Stomach (tissue), 19 donors: ENCODE measurements at places on chromosomes 5 and 9. TPM values are rescaled to one million over a fixed set of nuclear protein-coding genes. Genes with fewer than 3 reads are reported as not detected.

- peaks cover 54% of the 10 kb centered on the region for H3K36me3 ChIP-seq
- no peak overlapping the region for H3K27ac ChIP-seq
- H3K4me1 ChIP-seq: no peaks in the 10 kb centered on the region
- no peaks in the 10 kb centered on the region for H3K27me3 ChIP-seq
- no peak overlapping the region for H3K4me3 ChIP-seq
Measured at GRCh38 chr5:80780761-80781285, 126.0 kb upstream of the DHFR start.

GRCh38 chr9:81588148-81588871, 101.0 kb downstream of the TLE1 start:
- no peaks in the 10 kb centered on the region for H3K27me3 ChIP-seq
- H3K4me1 ChIP-seq: peaks cover 57% of the 10 kb centered on the region
- peaks cover 81% of the 10 kb centered on the region for H3K36me3 ChIP-seq
- DNase-seq: peak; percentile 94
- peak overlapping the region; percentile 76 for H3K27ac ChIP-seq
- no peak overlapping the region for H3K4me3 ChIP-seq

DNA sequence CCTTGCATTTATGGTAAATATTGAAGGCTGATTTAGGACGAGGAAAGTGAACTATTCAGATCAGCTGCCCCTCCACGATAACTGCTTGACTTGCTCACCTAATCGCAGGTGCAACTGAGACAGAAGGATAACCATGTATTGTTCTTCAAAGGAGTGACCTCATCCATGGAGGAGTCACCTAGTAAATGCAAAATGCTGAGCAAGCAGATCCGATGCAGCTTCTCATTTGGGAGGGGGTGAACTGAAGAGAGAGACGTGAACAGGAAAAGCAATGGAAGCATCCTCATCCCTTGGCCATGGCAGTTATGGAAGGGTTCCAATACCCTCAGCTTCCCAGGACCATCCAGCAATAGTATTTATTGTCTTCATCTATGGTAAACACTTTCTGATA, 47.5 kb downstream of the RASGRF2 start:
- no peak overlapping the region for H3K4me3 ChIP-seq
- no peaks in the 10 kb centered on the region for H3K36me3 ChIP-seq
- no peaks in the 10 kb centered on the region for H3K4me1 ChIP-seq
- no peaks in the 10 kb centered on the region for H3K27me3 ChIP-seq
- DNase-seq: no peak

DNA sequence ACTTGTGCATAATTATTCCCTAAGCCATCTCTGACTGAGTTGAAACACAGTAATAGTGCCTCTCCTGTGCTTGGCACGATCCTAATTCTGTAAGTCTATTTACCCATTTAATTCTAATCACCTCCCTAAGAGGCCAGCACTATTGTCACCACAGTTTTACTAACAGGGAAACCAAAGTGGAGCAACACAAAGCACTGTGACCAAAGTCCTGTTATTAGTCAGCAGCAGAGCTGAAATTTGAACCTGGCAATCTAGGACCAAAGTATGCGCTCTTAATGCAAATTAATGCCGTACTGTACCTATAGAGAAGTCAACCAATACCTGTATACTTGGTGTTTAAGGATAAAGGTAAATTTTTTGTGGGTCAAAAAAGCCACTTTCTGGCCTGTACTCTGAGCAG, 77.1 kb upstream of the CNTLN start:
- H3K36me3 ChIP-seq: no peaks in the 10 kb centered on the region
- H3K4me3 ChIP-seq: no peak overlapping the region
- DNase-seq: peak; percentile 30
- no peak overlapping the region for H3K27ac ChIP-seq
- H3K4me1 ChIP-seq: no peaks in the 10 kb centered on the region
- no peaks in the 10 kb centered on the region for H3K27me3 ChIP-seq

DNA sequence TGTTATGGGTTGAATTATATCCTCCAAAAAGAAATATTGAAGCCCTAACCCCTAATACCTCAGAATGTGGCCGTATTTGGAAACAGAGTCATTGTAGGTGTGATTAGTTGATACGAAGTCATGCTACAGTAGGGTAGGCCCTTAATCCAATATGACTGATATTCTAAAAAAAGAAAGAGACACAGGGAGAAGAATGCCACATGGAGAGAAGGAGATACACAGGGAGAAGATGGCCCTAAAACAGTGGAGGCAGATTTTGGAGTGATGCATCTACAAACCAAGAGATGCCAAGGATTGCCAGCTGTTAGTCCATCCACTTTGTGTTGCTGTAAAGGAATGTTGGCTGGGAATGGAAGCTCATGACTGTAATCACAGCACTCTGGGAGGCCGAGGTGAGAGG, 21.3 kb downstream of the ARRDC3 start:
- H3K36me3 ChIP-seq: no peaks in the 10 kb centered on the region
- H3K4me1 ChIP-seq: peaks cover 11% of the 10 kb centered on the region
- no peak overlapping the region for H3K27ac ChIP-seq
- H3K4me3 ChIP-seq: no peak overlapping the region
- DNase-seq: no peak
- no peaks in the 10 kb centered on the region for H3K27me3 ChIP-seq

DNA sequence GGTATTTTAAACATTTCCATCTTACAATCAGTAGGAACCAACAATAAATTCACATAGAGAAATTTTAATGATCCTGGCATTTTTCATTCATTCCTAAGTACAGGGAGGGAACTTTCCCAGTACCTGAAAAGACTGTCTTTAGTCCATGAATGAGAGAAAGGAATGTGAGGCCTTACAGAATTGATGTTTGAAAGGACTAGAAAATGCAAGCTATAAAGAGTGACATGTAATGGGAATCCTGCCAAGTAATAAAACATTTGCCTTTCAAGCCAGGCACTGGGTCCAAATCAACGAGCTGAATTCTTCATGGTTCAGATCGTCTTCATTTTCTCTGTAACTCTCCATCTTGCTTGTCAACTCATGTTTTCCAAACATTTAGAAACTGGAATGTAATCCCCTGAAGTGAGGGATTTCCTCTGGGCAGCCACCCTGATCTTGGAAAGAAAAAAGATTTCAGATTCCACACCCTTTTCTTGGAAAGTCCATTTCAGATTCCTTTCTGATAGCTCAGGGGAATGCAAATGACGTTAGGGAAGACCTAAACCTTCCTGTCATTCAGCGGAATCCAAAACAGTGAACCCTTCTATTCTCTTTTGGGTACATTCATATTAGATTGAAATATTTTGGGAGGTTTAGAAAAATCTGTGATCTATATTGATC, 315.8 kb downstream of the SH3GL2 start:
- H3K27me3 ChIP-seq: no peaks in the 10 kb centered on the region
- no peak for DNase-seq
- H3K36me3 ChIP-seq: no peaks in the 10 kb centered on the region
- peaks cover 5% of the 10 kb centered on the region for H3K4me1 ChIP-seq
- H3K4me3 ChIP-seq: no peak overlapping the region

- no peak overlapping the region for H3K27ac ChIP-seq
- no peak for DNase-seq
- no peaks in the 10 kb centered on the region for H3K36me3 ChIP-seq
- H3K27me3 ChIP-seq: no peaks in the 10 kb centered on the region
- H3K4me3 ChIP-seq: no peak overlapping the region
Measured at GRCh38 chr5:139776861-139777260, 18.7 kb upstream of the PSD2 start.

- DNase-seq: peak; percentile 33
- H3K27ac ChIP-seq: peak overlapping the region; percentile 20
- H3K4me1 ChIP-seq: peaks cover 24% of the 10 kb centered on the region
- no peaks in the 10 kb centered on the region for H3K36me3 ChIP-seq
- no peaks in the 10 kb centered on the region for H3K27me3 ChIP-seq
Measured at GRCh38 chr9:69376651-69377050, 51.6 kb downstream of the ENTREP1 start.

DNA sequence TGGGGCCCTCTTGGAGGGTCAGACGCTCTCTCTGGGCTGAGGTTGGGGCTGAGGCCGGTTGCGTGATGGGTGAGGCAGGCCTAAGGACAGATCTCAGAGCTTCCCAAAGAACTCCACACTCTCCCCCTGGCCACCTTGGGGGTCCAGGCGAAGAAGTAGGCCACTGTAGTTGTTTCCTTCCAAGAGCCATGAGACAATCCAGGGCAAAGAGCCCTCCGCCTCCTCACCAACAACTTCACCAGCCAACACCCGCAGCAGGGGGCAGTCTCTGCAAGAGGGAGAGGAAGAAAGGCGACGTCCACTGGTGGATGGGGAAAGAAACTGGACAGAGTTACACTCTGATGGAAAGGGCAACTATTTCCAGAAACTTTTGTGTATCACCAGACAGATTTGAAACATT, 10.7 kb downstream of the SLC35A4 start:
- H3K36me3 ChIP-seq: peaks cover 7% of the 10 kb centered on the region
- DNase-seq: peak; percentile 55
- no peak overlapping the region for H3K4me3 ChIP-seq
- no peaks in the 10 kb centered on the region for H3K4me1 ChIP-seq
- no peak overlapping the region for H3K27ac ChIP-seq
- no peaks in the 10 kb centered on the region for H3K27me3 ChIP-seq

GRCh38 chr9:6645355-6646292, at the start of gene GLDC:
TSS of gene GLDC (minus strand) at chr9:6645729. CDS start at chr9:6645499, 230 bp downstream.
- H3K27me3 ChIP-seq: peaks cover 5% of the 10 kb centered on the region
- peaks cover 19% of the 10 kb centered on the region for H3K4me1 ChIP-seq
- no peak within 1 kb of the TSS for H3K27ac ChIP-seq
- peak; percentile 61 for DNase-seq
- H3K36me3 ChIP-seq: no peaks in the 10 kb centered on the region

- peaks cover 56% of the 10 kb centered on the region for H3K36me3 ChIP-seq
- peak overlapping the region; percentile 92 for H3K27ac ChIP-seq
- H3K4me1 ChIP-seq: peaks cover 47% of the 10 kb centered on the region
- H3K4me3 ChIP-seq: no peak overlapping the region
Measured at GRCh38 chr9:35697486-35697885, 7.8 kb upstream of the TPM2 start.

- no peak overlapping the region for H3K27ac ChIP-seq
- no peaks in the 10 kb centered on the region for H3K27me3 ChIP-seq
- DNase-seq: no peak
- H3K4me3 ChIP-seq: no peak overlapping the region
- no peaks in the 10 kb centered on the region for H3K36me3 ChIP-seq
- no peaks in the 10 kb centered on the region for H3K4me1 ChIP-seq
Measured at GRCh38 chr5:107294669-107295068, 376.1 kb downstream of the EFNA5 start.

- peak overlapping the region; percentile 98 for H3K27ac ChIP-seq
- no peaks in the 10 kb centered on the region for H3K27me3 ChIP-seq
- peaks cover 62% of the 10 kb centered on the region for H3K4me1 ChIP-seq
- no peaks in the 10 kb centered on the region for H3K36me3 ChIP-seq
- peak overlapping the region; percentile 97 for H3K4me3 ChIP-seq
- no peak for DNase-seq
Measured at GRCh38 chr9:107284636-107285035, 1.6 kb downstream of the RAD23B start.

DNA sequence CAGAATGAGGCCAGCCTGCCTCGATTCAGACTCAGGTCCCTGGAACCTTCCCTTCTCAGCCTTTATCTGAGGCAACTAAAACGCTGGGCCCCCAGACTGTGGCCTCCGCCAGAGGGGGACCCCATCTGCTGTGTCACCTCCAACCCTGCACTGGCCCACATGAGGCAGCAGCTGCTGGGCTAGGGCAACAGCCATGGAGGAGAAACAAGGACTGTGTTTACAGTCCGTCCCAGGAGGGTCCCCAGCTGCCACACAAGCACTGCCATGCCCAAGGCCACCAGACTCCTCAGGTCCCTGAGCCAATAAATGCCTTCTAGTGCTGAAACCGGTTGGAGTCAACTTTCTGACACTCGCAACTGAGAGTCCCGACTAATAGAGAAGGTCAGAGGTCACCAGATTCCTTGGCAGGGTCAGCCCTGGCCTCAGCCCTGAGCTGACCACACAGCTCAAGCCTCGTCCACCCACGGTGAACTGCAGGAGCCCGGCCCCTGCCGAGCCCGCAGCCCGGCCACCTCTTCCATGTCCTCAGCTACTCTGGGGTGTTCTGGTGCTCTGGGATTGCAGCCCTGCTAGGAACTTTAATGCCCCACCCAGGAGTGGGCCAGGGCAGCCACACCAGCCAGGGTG, 77.0 kb downstream of the ZNF354C start:
- no peak for DNase-seq
- no peaks in the 10 kb centered on the region for H3K4me1 ChIP-seq
- H3K36me3 ChIP-seq: peaks cover 18% of the 10 kb centered on the region
- H3K27me3 ChIP-seq: no peaks in the 10 kb centered on the region
- H3K4me3 ChIP-seq: no peak overlapping the region

DNA sequence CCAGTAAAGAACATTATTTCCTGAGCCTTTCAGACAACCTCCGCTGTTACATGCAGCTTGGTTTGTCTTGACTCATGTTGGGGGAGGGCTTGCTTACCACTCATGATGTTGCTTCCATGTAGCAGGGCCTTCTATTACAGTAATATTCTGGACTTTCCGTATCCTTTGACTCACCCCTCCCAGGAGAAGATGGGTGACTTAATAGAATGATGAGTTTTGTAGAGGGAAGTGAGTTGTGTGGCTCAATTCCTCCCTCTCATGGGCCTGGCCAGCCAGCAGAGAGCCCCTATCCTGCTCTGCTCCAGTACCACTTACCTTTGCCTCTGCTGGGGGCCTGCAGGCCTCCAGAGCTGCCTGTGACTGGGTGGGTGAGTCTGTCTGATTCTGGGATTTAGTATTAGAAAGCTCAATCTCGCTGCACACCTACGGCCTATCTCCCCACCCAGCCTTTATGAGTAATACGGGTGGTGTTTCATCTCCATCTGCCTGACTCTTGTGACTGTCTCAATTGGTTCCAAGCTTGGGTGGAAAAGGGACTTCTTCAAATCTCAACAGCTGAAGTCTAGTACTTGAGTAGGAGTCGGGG, 52.6 kb upstream of the KLF9 start:
- H3K4me3 ChIP-seq: no peak overlapping the region
- no peak for DNase-seq
- no peaks in the 10 kb centered on the region for H3K36me3 ChIP-seq

DNA sequence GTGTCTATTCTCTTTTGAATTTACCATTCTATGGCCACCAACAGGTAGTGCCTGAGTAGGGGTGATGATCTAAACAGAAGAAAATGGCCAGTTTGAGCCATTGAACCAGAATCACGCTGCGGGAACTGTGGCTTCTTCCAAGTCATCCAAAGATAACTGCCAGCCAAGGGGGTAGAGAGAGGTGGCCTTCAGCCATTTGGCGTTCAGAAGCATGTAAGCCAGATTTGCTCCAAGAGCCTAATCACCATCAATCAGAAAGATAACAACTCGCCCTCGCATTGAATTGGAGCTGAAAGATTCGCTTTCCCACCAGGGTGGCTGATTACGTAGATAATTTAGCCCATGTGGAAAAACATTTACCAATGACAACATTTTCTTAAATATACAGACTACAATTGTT, 1302.7 kb upstream of the DMAC1 start:
- H3K27ac ChIP-seq: no peak overlapping the region
- no peak overlapping the region for H3K4me3 ChIP-seq
- H3K4me1 ChIP-seq: no peaks in the 10 kb centered on the region
- no peaks in the 10 kb centered on the region for H3K27me3 ChIP-seq

The SLC36A2 gene
- total RNA-seq: not detected

The PDCD1LG2 gene
- total RNA-seq: 1.4 TPM

The TMC1 gene
- total RNA-seq: 0.73 TPM

The RACK1 gene
- 1,334 TPM for total RNA-seq

The IRX4 gene
- total RNA-seq: not detected

The CYLC2 gene
- total RNA-seq: not detected

The ADAMTSL1 gene
- total RNA-seq: 11.0 TPM

The PSAT1 gene
- total RNA-seq: 4.1 TPM

The PCDHA5 gene
- not detected for total RNA-seq

The STPG3 gene
- total RNA-seq: not detected

The SLC24A2 gene
- total RNA-seq: not detected
